ENCODE measurements at places on chromosomes 7 and 10. TPM values are rescaled to one million over a fixed set of nuclear protein-coding genes. Genes with fewer than 3 reads are reported as not detected.

ASB15 gene
- total RNA-seq: not detected

AFAP1L2 gene
- 3.4 TPM for total RNA-seq

VPS37D gene
- total RNA-seq: 0.15 TPM

SFXN4 gene
- total RNA-seq: 35.1 TPM

THNSL1 gene
- total RNA-seq: 1.3 TPM

FAM204A gene
- total RNA-seq: 63.0 TPM

HOXA9 gene
- not detected for total RNA-seq

NEUROG3 gene
- not detected for total RNA-seq

OR9A2 gene
- not detected for total RNA-seq

PYROXD2 gene
- total RNA-seq: 7.1 TPM

RASSF4 gene
- 3.6 TPM for total RNA-seq

CNOT4 gene
- 27.3 TPM for total RNA-seq

All from T-helper 1 cell treated with Interleukin-12 subunit alpha and Interleukin-12 subunit beta and Interleukin-4 antibody, amounts not matched to agents 30 ng/mL and 1 ng/mL, for 36 hours (primary cell).